Activated T-cell treated with anti-CD3 and anti-CD28 coated beads for 1 hour (primary cell): ENCODE measurements at places on chromosomes 11 and 22.

DNA sequence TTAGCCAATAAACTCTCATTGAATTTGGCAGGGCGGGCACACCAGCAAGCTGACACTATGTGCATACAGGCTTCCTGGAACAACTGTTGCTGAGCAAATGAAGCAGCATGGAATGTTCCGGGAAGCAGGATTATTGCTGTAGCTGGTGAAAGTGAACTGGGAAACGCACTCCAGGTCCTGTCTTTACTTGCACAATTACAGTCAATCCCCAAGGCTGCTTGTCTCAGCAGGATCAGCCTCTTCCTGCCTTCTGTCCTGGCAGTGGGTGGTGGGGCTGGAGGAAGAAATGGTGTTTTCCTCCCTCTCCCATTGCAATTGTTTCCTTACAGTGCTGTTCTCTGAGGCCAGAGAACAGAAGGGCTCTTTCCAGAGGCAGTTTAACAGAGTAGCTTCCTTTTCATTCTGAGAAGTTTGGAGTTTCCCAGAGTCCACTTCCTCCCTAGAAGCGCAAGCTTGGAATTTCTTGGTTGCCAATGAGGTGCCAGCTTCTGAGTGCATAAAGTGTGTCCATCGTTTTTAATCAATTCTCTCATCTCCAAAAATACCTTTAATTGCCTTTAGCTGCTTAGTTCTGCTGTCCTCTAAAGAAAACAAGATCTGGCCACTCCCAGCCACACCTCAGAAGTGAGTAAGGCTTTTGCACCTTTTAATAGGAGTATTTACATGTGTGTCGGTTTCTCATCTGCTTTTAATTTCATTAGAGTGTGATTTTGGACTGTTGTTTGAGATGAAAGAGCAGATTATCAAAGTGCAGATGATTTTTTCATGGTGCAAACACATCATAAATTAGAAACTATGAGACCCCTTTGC is 19.9 kb downstream of the CD44 start:
- DNase-seq = no peak

- no peak for DNase-seq
Observed at GRCh38 chr11:95762534-95762933, 27.0 kb downstream of the FAM76B start.

DNA sequence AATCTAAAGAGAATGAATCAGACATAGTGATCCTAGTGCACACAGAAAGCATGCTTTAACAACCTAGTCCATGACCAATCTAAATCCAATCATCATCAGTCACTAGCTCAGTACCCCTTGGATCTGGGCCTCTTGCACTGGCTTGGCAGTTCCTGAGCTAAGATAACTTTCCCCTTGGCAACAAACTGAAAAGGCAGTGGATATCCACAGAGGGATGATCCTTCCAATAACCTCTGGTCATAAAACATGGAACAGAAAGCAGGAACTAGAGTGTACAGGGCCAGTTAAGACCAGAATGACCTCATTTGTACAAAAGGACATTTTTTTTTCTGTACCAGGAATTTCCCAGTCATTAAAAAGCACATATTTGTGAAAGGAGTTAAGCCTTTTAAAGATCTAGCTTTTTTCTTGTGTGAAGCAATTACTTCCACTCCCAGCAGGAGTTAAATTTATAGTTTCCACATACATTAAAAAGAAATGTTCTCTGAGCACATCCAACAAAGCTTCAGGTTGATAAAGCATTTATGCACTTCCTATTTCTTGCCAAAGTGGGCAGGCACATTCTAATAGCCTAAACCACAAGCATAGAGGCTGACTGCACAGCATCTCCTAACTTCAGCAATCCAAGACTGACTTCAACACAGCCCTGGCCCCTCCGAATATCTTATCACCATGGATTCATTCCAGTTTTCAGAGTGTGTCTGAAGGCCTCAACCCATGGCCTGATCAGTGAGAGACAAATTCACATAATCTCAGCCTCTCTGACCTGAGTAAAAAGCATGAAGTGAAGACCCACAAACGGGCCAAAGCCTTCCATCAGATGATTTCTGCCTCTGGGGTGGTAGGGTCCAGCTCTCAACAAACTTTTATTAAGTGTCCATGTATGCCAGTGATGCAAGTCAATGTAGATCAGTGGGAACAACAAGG is 29.9 kb downstream of the GUCY1A2 start:
- DNase-seq = no peak

DNA sequence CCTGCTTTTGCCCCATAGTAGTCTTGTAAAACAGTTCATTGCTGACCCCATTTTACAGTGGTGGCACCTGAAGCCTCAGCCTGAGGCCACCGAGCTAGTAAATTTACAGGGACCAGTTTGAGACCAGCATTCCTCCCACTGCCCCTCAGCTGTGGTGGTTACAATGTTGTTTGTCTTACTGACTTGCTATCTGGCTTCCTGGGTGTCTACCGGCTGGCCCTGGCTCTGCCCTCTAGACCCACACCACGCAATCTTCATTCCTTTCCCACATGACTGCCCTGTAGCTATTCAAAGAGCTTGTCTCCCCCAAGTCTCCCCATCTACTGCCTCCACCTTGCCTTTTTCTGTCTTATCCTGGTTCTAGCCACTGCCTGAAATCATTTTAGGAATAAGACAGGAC is 20.8 kb downstream of the PIK3IP1 start:
- DNase-seq = no peak

GRCh38 chr22:37842015-37842793 is 1.9 kb downstream of the ANKRD54 start:
- DNase-seq = no peak

- no peak for DNase-seq
Observed at GRCh38 chr11:3631331-3631730, 10.5 kb downstream of the ART5 start.

DNA sequence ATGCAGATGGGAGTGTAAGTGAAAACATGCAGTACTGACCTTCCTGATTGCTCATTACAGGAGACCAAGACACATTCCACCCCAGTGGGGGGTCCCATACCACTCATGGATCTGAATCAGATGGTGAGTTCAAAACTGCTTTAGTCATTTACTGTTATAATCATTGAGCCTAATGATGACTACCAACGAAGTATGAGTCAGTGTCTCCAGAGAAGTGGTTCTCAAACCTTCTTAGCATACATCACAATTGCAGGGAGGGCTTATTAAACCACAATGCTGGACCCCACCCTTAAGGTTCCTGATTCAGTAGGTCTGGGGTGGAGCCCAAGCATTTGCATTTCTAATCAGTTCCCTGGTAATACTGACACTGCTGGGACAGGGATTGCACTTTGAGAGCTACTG is 75.8 kb downstream of the CD44 start:
- DNase-seq = no peak

- DNase-seq = no peak
Observed at GRCh38 chr11:122391049-122391448, 264.5 kb upstream of the UBASH3B start.

DNA sequence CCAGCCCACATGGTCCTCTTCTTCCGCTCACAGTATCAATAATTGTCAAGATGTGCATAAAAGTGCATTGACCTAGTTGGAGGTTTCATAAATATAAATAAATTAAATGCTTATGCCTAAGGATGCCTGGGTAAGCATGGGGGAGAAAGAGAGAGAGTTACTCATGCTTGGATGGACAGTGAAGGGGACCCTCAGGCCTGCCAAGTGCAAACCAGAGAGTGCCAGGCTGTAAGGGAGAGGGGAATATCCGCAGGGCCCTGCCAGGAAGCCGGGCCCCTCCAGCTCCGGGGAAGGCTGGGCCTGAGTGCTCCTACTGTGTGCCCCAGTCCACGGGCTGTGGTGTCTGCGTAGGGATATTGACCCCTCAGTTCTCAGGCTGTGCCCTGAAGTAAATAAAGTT is 214.6 kb downstream of the DSCAML1 start:
- DNase-seq = no peak

DNA sequence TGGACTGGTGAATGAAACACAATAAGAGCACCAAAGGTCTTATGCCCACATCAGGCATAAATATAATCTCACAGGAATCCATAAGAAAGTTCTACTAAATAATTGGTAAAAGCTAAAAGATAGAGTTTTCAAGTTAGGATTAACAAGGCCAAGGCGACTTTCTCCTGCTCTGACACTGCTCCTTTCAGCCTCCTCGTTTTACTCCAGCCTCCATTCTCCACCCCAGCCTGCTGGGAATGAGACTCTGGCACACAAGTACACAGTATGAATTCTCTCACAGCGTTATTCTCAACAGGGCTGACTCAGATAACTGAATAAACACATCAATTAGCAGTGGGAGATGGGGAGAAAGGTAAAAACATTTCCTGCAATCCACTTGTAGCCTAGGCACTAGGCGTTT is 94.9 kb downstream of the APOL5 start:
- no peak for DNase-seq

- DNase-seq = no peak
Observed at GRCh38 chr22:19799322-19800190, 39.0 kb downstream of the TBX1 start.

- no peak for DNase-seq
Observed at GRCh38 chr11:6530848-6531247, 33.8 kb downstream of the DNHD1 start.

DNA sequence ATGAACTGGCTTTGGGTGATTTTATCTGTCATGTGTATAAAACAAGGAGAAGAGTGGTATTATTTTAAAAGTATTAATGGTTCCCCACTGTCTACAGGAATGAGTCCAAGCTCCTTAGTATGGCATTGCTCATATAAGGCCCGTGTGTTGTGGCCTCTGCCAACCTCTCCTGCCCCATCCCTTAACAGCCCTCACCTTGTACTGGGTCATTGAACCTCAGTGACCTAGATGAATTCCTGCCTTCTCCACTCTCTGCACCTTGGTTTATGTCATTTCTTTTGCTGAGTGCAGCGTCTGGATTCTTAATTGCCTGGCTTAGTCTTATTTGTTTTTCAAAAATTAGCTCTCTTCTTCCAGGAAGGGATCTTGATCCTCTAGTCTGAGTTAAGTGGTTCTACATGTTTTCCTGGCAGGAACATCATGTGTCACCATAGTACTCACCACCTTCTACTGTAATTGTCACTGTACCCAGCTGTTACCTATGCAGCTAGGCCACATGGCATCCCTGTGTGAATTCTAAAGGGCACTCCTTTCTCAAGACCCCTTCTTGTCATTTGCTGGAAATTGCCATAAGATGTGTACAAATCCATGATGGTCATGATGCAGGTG is 36.2 kb upstream of the POGLUT3 start:
- no peak for DNase-seq

DNA sequence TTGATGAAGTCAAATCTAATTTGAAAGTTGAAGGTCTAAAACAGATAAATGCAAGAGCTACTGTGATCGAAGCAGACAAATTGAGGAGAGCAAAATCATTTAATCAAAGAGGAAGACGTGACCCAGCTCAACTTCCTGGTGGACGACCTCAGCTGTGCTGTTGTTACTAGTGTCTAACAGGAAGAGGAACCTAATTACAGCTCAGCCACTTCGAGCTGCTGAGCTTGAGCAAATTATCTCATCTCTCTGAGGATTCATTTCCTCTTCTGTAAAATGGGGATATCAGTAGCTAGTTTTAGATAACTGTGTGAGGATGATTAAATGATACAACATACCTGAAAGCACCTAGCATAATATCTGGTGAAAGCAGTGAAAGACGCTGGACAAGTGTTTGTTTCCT is 48.6 kb upstream of the OLFML1 start:
- no peak for DNase-seq

GRCh38 chr11:55726715-55727324 is 46.4 kb upstream of the OR5D13 start:
- DNase-seq = no peak

DNA sequence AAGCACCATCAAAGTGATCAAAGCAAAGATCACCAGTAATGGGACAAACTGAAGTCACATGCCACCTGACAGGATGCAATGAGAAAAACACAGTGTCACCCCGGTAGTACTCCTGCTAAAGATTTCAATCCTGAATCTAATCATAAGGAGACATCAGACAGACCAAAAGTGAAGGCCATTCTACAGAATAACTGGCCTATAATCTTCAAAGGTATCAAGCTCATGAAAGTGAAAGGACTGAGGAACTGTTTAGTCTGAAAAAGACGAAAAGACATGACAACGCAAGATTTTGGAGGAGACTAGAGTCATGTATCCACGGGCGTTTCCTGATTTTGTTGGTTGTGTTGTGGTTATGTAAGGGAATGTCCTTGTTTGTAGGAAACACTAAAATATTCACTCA is 42.4 kb upstream of the TSKU start:
- no peak for DNase-seq

DNA sequence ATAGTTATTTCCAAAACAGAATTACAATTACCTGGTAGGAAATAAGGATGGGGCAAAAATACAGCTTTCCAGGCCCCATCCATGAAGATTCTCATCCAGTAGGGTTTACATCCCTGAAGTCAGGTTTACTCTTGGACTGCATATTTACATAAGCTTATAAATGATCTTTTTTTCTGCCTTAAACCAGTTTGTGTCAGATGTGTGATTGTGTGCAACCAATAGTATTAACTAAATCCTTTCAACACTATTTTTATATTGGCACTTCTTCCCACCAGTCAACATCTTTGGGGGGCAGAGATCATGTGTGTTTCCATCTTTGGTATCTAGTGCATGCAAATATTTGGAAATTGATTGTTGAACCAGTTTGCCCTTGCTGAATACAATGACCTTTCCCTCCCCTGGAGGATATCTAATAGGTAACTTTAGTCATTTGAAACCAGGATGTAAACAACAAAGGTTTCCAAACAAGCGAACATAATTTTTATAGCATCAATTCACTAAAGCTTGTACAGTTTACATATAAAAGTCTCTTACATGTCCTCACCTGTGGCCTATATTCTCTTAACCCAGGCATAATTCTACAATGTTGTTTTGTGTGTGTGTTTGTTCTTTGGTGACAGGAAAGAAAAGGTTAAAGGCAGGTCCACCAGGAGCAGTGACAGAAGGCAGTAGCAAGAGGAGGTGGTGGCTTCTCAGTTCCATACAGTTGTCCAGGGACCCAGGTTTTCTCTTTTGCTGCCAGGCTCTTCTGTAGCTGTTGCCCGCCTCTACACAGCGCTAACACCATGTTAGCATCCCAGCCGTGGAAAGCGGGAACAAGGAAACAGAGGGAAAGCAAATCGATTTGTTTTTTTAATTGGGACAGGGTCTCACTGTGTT is 1.7 kb upstream of the ME3 start:
- DNase-seq = no peak

DNA sequence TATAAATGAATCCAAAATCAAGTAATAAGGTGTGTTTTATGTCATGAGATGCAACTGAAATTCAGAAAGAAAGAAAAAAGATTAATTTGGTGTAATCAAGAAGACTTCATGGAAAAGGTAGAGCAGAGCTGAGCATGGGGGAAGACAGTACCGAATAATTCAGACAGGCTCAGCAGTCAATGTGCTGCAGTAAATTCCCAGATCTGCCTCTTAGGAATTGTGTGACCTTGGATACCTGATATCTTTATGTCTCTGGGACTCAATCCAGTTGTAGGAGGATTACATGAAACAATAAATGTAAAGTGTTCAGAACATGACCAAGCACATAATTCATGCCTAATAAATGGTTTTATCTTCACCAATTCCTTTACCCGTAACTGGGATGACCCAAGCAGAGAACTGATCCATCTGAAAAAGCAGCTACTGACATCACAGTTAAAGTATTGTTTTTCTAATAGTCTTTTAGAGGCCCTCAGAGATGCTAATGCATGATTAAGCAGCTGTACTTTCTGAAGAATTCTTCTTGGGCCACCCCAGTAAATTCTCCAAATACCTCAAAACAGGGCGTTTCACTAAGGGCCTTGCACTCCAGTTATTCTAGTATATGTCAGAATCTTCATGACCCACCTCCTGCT is 7.8 kb downstream of the MS4A12 start:
- no peak for DNase-seq

GRCh38 chr11:30540781-30541180 is 45.4 kb downstream of the MPPED2 start:
- DNase-seq = no peak
